ENCODE measurements at places on chromosomes 3 and 15.

DNA sequence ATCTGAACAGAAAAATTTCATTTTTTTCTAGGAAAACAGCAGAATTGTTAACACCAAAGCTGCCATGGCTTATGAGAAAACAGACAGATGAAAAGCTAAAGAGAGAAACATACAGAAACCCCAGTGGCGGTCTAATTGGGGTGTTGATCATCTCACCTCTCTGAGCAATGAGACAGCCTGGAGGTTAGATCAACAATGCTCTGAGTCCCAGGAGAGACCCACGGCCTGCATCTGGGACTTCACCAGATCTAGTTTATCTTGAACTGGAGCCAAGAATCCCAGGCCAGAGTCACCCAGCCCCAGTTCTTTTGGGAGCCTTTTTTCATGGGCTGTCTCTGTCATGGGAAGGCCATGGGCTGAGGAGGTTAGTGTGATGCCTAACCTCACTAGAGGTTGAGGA is 3.5 kb upstream of the GALNT15 start:
- H3K27ac ChIP-seq: no peak overlapping the region
- H3K36me3 ChIP-seq: no peaks in the 10 kb centered on the region
- no peaks in the 10 kb centered on the region for H3K4me1 ChIP-seq
- no peak overlapping the region for H3K4me3 ChIP-seq

DNA sequence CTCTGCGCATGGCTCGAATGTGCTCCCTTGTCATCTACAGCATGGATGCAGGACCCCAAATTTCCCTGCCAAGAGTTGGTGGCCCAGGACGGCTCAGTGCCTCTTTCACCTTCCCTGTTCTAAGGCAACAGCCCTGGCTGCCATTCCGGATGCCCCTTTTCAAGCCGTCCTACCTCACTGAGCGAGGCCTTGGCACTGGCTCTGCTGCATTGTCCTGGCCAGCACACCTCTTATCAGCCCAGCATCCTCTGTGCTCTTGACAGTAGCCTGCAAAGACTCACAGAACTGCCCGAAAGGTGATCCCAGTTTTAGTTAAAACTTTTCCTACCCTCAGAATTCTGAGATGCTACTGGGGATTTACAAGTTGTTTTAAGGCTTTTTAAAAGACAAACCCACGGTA is 122.0 kb downstream of the MECOM start:
- H3K36me3 ChIP-seq: no peaks in the 10 kb centered on the region
- H3K27me3 ChIP-seq: peaks cover 4% of the 10 kb centered on the region
- no peak overlapping the region for H3K27ac ChIP-seq
- no peak for DNase-seq
- H3K4me3 ChIP-seq: no peak overlapping the region
- no peaks in the 10 kb centered on the region for H3K4me1 ChIP-seq

DNA sequence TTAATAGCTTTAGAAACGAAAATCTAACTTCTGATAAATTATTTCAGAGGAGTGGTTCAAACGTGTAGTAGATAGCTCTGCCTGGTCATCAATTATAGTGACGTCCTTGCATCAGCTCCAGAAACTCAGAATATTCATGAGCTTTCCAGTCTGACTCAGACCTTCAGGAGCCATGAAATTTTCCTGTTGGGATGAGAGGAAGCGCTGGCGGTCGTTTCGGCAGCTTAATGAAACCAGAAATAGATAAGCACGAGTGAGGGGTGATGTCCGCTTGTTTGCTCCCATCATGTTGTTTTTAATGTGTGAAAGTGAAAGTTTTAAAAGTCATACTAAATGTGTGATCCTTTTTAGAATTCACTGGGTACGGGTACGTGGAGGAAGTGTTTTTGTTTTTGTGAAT is 141.1 kb downstream of the PGPEP1L start:
- H3K27ac ChIP-seq: peak overlapping the region; percentile 90
- peaks cover 7% of the 10 kb centered on the region for H3K4me1 ChIP-seq
- H3K36me3 ChIP-seq: peaks cover 5% of the 10 kb centered on the region
- peak overlapping the region; percentile 87 for H3K4me3 ChIP-seq
- no peak for DNase-seq
- H3K27me3 ChIP-seq: peaks cover 3% of the 10 kb centered on the region

DNA sequence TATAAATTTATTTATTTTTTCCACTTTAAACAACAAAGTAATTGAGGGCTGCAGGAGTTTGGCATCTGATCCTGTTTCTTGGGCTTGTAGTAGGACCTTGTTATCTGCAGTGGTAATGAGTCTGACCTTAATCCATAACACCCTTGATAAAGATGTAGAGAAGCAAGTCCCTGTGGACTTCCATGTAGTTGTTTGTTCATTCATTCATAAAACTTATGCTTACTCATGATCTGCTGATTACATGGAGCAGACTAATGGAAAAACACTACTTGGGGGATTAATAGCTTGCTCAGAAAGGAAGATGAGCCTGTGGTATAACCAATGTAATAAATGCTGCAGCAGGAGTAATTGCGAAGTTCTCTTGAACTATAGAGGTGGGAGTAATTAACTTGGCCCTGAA is 271.5 kb upstream of the TBL1XR1 start:
- no peaks in the 10 kb centered on the region for H3K27me3 ChIP-seq
- H3K4me3 ChIP-seq: no peak overlapping the region
- DNase-seq: no peak
- H3K27ac ChIP-seq: no peak overlapping the region
- H3K36me3 ChIP-seq: no peaks in the 10 kb centered on the region

DNA sequence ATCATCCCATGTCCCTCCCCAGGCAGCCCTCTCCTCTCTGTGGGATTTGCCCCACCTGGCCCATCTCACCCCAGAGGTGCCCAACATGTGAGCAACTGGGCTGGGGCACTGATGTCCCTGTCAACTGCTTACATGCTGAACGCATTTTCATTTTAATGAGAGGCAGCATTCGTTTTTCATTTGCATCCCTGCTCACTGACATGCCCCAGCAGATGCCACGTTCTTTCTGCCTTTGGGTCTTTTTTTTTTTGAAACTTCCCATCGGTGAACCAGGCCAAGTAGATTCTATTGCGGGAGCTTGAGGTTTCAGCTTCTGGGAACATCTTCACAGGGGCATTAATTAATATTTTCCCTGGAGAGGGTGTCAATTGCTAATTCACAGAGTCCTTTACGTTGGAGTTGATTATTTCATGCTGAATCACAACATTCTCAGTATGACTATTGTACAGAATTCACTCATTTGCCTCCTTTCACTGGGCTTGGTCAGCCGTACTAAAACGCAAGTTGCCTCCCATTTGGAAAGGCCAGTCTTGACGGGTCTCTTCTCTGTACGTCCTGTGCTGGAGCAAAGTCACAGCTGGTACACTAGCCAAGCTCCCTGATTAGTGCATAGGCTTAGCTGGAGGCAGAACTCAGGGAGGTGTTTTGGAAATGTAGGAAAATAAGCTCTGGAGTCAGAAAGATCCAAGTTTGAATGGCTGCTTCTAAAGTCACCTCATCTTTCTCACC is 69.8 kb downstream of the CHRNA7 start:
- peaks cover 8% of the 10 kb centered on the region for H3K27me3 ChIP-seq
- no peak overlapping the region for H3K27ac ChIP-seq
- H3K4me1 ChIP-seq: no peaks in the 10 kb centered on the region
- no peak for DNase-seq

GRCh38 chr3:55721716-55722484 is 234.8 kb upstream of the WNT5A start:
- no peak for DNase-seq
- no peak overlapping the region for H3K4me3 ChIP-seq
- no peaks in the 10 kb centered on the region for H3K4me1 ChIP-seq
- H3K36me3 ChIP-seq: no peaks in the 10 kb centered on the region
- no peaks in the 10 kb centered on the region for H3K27me3 ChIP-seq
- no peak overlapping the region for H3K27ac ChIP-seq

- no peak overlapping the region for H3K27ac ChIP-seq
- DNase-seq: no peak
- H3K4me1 ChIP-seq: peaks cover 64% of the 10 kb centered on the region
- no peak overlapping the region for H3K4me3 ChIP-seq
Measured at GRCh38 chr3:195151866-195152541, 119.0 kb downstream of the XXYLT1 start.

- H3K27ac ChIP-seq: no peak overlapping the region
- H3K4me3 ChIP-seq: peak overlapping the region; percentile 78
- no peaks in the 10 kb centered on the region for H3K36me3 ChIP-seq
- H3K4me1 ChIP-seq: peaks cover 9% of the 10 kb centered on the region
Measured at GRCh38 chr15:99732751-99733267, 428 bp downstream of the LYSMD4 start.

DNA sequence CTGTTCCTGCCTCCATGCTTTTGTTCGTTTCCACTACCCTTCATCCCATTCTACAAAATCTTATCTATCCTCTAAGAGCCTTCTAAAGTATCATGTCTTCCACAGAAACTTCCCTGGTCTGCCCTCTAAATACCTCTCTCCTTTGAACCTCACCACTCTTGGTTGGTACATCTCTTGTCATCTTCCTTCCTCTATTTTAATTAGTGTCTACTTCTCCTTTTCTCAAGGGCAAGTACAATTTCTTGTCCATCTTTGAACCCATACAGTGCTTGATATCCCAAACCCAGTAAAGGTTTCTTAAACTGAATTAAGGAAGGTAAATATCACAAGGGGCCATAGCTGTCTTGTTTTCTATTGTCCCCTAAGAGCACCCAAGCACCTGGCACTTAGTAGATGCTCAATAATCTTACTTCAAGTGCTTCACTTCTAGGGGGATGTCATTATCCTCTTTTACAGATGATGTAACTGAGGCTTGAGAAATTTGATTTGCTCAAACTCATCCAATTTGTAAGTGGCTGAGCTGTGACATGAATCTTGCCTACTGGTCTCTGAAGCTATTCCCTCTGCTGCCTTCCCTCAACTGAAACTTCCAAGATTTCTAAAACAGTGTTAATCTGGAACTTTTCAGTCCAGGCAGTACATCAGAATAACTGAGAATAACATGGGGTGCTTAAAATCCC is 2.6 kb upstream of the DAPK2 start:
- no peaks in the 10 kb centered on the region for H3K36me3 ChIP-seq
- H3K4me3 ChIP-seq: peak overlapping the region; percentile 24
- no peaks in the 10 kb centered on the region for H3K27me3 ChIP-seq
- no peak for DNase-seq
- peaks cover 36% of the 10 kb centered on the region for H3K4me1 ChIP-seq
- peak overlapping the region; percentile 19 for H3K27ac ChIP-seq

DNA sequence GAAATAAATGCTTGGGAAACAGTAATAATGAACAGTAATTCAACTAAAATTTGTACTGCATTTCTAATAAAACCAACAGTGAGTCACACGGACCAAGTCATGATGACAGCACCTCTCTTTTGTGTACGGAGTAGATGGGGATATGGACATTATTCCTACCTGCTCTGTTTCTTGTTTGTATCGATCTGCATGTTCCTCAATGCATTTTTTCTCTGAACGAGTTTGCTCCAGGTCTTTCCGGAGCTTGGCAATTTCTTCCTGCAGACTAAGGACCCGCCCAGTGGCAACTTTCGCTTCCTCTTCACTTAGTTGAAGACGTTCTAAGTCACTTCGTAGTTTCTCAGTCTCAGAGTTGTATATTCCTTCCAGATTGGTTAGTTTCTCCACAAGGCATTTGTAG is 74.4 kb upstream of the MYO5C start:
- H3K27me3 ChIP-seq: no peaks in the 10 kb centered on the region
- H3K4me1 ChIP-seq: peaks cover 9% of the 10 kb centered on the region
- H3K27ac ChIP-seq: peak overlapping the region; percentile 92
- peaks cover 32% of the 10 kb centered on the region for H3K36me3 ChIP-seq

GRCh38 chr15:40856746-40857145 is 12.9 kb downstream of the SPINT1 start:
- DNase-seq: no peak
- H3K36me3 ChIP-seq: peaks cover 10% of the 10 kb centered on the region
- no peak overlapping the region for H3K4me3 ChIP-seq
- no peaks in the 10 kb centered on the region for H3K27me3 ChIP-seq
- peaks cover 11% of the 10 kb centered on the region for H3K4me1 ChIP-seq

DNA sequence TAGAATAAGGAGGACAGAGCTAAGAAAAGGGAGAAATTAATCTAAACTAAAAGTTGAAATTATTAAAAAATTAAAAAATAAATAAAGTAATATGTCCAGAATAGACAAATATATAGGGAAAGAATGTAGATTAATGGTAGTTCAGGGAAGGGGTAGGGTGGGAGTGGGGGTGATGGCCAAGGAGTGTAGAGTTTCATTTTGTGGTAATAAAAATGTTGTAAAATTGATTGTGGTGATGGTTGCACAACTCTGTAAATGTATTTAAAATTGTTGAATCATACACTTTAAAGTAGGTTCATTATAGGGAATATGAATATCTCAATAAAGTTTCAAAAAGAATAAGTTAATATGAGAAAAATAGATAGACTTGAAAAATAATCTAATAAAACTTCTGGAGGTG is 21.0 kb upstream of the FNDC3B start:
- no peaks in the 10 kb centered on the region for H3K4me1 ChIP-seq
- no peak overlapping the region for H3K4me3 ChIP-seq
- H3K36me3 ChIP-seq: no peaks in the 10 kb centered on the region
- H3K27me3 ChIP-seq: peaks cover 7% of the 10 kb centered on the region

DNA sequence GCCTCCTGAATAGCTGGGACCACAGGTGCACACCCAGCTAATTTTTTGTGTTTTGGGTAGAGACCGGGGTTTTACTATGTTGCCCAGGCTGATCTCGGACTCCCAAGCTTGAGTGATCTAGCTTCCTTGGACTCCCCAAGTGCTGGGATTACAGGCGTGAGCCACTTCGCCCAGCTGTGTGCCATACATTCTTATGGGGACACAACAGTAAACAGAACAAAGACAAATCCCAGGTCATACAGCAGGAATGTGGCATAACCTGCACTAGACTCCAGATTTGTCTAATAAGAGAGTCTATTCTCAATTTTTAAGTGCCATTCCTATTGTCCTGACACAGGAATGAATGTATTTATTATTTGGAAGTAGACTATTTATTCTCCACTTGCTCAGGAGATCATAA is 17.6 kb downstream of the ARL6IP5 start:
- peak overlapping the region; percentile 53 for H3K27ac ChIP-seq
- H3K4me1 ChIP-seq: peaks cover 15% of the 10 kb centered on the region
- no peak for DNase-seq
- peaks cover 29% of the 10 kb centered on the region for H3K36me3 ChIP-seq

- H3K36me3 ChIP-seq: peaks cover 2% of the 10 kb centered on the region
- no peak overlapping the region for H3K27ac ChIP-seq
- DNase-seq: no peak
- peaks cover 23% of the 10 kb centered on the region for H3K4me1 ChIP-seq
Measured at GRCh38 chr15:69885173-69885955, 212.4 kb downstream of the TLE3 start.

- peaks cover 21% of the 10 kb centered on the region for H3K27me3 ChIP-seq
- peaks cover 5% of the 10 kb centered on the region for H3K4me1 ChIP-seq
- no peaks in the 10 kb centered on the region for H3K36me3 ChIP-seq
- DNase-seq: no peak
Measured at GRCh38 chr3:57158813-57159738, 6.1 kb downstream of the IL17RD start.

DNA sequence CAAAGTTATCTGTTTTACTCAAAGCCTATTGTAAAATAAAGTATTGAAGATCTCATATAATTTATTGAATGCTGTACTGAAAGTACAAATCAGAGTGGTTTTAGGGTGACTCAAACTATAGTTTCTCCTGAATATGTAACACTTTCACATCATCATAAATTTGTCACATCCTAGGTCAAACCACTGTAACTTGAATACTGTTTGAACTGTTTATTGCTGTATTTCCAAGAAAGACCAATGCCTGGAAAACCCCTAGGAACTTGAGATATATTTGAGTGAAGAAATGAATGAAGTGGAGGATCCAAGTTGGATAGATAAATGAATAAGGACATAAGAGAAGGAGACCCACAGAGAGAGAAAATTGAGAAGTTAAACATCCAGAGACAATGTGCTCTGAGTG is 348.2 kb downstream of the GRM7 start:
- H3K4me3 ChIP-seq: no peak overlapping the region
- H3K27ac ChIP-seq: no peak overlapping the region
- H3K27me3 ChIP-seq: no peaks in the 10 kb centered on the region
- peaks cover 2% of the 10 kb centered on the region for H3K4me1 ChIP-seq
- no peak for DNase-seq

- no peak overlapping the region for H3K4me3 ChIP-seq
- DNase-seq: no peak
- H3K27ac ChIP-seq: peak overlapping the region; percentile 54
- no peaks in the 10 kb centered on the region for H3K27me3 ChIP-seq
- H3K4me1 ChIP-seq: peaks cover 57% of the 10 kb centered on the region
Measured at GRCh38 chr3:56919137-56919796, 117.5 kb upstream of the ARHGEF3 start.

Data from memory B cell (primary cell).